ENCODE measurements at places on chromosomes 3 and 15.

- no peak for DNase-seq
These were observed 259.7 kb downstream of the TBL1XR1 start for GRCh38 chr3:176937541-176937940.

DNA sequence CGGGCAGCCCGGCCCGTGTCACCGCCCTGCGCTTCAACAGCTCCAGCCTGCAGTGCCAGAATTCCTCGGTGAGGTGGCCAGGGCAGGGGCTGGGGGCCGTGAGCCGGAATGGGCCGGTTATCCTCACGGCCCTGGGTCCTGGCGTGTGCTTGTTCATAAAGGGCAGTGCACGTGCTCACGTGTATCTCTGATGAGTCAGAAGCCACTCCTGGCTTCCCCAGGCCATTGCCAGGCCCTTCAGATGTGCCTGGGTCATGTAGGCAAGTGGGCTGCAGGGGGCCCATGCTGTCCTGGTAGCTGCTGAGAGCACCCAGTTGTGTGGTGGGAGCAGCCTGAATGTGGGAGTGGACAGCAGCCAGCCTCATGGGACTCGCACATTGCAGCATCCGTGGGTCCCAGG, 29.2 kb downstream of the PLXNA1 start:
- no peak for DNase-seq

DNA sequence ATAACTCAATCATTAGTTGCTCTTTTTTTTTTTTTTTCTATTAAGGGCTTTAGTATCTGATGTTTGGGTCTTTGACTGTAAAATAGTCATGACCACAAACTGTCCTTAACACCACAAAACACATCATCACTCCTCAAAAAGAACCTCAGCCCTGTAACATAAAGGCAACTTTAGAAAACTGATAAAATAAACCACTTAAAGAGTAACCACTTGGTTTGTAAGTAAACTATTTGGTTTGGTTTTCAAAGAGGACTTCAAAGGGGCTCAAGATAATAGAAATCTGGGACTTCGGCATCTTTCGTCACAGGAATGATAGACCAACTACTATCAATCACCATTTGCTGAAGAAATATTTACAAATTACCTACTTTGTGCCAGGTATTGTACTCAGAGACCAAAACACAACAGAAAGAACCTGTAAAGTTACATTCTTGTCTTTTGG, 167.8 kb downstream of the FOXP1 start:
- no peak for DNase-seq

- DNase-seq: no peak
These were observed 30.1 kb downstream of the MAP1A start for GRCh38 chr15:43547539-43547938.

GRCh38 chr15:69086427-69087204, 72.1 kb downstream of the NOX5 start:
- no peak for DNase-seq

GRCh38 chr3:17755836-17756235, 13.4 kb upstream of the TBC1D5 start:
- DNase-seq: no peak

DNA sequence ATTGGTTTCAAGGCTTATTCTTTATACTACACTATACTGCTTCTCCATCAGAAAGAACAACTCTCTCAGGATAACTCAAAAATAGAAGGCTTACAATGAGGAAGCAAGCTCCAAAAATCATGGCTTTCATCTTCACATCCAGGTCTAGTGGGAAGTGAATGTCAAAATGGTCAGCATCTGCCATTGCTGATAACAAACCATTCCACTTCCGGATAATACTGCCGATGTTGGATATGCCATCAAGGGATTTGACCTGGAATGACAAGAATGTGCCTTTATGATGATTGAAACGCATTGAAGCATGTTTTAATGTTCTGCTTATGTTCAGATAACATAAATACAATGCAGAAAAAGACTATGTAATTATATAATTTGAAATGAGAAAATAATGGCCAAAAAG, 34.0 kb upstream of the PLOD2 start:
- DNase-seq: no peak

- DNase-seq: no peak
These were observed 220.1 kb upstream of the BHLHE40 start for GRCh38 chr3:4758957-4759656.

DNA sequence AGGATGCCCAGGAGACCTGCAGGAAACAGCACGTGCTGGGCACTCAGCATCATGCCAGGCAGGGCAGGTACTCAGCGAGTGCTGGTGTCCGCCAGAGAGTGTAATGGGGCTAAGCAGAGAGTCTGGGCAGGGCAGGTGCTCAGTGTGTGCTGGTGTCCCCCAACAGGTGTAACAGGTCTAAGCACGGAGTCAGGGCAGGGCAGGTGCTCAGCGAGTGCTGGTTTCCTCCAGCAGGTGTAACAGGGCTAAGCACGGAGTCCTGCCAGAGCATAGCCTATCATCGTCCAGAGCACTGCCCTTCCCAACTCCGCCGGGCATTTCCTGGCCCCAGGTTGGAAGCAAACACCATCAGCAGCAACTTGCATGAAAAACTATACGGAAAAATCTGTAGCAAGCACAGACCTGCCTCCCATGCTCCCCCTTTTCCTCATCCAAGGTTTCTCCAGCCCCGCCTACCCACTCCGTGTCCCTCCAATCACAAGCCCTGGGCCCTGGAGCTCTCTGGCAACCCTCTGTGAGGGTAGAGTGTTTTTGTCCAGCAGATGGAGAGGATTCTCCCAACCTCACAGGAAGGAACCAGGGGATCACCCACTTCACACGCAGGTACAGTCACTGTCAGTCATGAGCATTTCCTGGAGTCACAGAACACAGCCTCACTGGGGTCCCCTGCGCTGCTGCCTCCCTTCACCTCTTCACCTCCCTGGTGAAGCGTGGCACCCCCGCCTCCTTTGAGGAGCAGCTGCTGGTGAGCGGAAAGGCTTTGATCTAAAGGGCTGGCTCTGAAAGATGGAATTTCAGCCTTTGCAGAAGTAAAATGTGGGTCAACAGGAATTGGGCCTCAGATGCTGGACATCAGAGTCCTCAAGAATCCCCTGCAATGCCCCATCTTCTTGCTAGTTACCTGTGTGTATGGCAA, 302.5 kb downstream of the OCA2 start:
- DNase-seq: no peak

- no peak for DNase-seq
These were observed 118.3 kb upstream of the MRPS22 start for GRCh38 chr3:139225548-139225947.

DNA sequence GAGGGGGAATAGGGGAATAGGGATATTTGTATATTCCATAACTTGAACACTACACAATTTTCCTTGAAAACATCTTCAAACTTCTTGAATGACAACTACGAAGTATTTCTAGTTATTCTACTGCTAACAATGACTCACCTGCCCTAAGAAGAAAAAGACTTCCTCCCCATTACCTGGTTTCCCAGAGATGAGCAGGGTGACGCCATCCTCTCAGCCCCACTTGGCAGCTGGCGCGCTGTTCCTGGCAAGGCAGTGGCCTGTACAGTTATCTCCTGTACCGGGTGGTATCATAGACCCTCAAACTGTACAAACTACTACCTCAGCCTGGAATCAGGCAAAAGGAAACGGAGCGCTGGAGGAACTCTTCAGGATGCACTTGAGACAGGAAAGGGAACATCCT, 10.4 kb downstream of the WDR82 start:
- no peak for DNase-seq

DNA sequence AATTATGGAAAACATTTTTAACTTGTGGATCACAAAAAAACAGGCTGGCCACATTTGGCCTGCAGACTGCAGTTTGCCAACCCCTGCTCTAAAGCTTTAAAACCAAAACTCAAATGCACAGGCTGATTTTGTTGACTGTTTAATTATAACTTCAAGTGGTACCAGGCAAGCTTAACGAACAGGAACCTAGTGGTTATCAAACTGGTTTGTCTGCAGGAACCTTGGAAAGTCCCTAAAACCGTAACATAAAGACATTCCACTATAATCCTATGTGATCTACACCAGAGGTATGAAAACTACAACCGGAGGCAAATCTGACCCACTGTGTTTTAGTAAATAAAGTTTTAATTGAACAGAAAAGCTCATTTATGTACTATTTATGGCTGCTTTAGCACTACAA, 52.4 kb downstream of the TBL1XR1 start:
- no peak for DNase-seq

GRCh38 chr15:39131609-39132008, 449.3 kb upstream of the THBS1 start:
- no peak for DNase-seq

DNA sequence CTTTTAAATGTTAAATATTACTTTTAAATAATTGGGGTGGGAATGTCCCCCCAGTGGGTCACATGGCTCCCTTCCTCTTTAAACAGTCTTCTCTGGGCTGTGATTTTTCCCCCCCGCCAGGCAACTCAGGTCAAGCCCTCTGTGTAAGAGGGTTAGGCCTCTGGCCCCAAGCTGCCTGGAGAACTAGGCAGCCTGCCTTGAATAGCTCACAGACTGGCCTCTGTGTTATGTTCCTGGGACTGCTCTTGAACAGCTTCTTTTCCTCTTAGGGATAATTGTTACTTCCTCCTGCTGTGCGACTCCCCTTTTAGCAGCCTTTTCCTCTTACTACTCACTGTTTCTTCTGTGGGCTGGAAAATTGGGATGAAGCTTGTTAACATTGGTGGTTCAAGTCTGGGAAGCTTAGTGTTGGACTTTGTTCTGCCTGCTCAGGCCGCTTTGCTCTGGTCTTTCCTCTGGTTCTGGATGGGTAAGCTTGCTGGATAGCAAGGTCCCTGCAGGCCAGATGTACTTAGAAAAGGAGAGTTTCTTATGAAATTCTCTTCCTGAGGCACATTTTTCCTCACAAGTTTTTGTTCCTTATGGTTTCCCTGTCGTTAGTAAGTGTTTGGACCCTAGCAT, 2.2 kb downstream of the TEX264 start:
- DNase-seq: no peak

GRCh38 chr3:125110016-125110875, 54.4 kb upstream of the HEG1 start:
- no peak for DNase-seq

DNA sequence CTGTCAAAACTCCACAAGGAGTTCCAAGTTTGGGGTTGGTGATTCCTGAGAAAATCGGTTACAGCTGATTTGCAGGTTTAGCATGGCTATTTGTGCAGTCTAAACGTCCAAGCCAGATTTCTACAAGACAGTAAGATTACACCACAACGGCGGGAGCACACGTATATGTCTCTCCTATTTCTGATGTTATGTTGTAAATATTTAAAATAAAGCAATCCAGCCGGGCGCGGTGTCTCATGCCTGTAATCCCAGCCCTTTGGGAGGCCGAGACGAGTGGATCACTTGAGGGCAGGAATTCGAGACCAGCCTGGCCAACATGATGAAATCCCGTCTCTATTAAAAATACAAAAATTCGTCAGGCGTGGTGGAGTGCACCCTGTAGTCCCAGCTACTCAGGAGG, 106.8 kb upstream of the IGF1R start:
- no peak for DNase-seq

DNA sequence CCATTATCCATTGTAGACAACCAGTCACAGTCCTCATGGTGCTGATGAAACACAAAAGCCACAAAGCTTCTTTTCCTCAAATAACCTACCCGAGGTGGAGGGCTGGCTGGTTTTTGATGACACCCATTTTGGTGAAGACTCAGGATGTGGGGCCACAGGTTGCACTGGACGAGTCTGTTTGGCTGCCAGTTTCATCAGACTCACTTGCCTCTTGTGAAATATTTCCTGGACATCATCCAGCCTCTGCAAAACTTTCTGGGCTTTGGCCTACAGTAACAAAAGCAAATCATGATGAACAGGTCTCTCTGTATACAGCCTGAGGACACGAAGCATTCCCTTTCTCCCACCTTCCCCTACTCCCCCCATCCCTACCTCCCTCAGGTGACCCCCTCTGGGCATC, 42.2 kb downstream of the B3GNT5 start:
- no peak for DNase-seq

DNA sequence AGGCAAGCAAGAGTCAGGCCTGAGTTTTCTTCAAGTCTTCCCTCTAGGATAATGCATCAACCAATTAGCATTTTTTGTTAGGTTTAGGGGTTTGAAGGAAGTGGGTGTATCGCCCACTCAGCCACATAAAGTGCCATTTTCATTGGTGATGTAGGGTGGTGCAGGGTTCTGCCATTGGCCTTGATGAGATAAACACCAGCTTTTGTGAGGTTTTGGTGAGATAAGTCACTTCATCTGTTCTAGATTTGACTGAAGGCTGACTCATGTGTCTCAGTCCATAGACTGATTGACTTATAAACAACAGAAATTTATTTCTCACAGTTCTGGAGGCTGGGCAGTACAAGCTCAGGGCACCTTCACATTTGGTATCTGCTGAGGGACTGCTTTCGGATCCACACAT, 84.5 kb upstream of the C3orf80 start:
- no peak for DNase-seq

DNA sequence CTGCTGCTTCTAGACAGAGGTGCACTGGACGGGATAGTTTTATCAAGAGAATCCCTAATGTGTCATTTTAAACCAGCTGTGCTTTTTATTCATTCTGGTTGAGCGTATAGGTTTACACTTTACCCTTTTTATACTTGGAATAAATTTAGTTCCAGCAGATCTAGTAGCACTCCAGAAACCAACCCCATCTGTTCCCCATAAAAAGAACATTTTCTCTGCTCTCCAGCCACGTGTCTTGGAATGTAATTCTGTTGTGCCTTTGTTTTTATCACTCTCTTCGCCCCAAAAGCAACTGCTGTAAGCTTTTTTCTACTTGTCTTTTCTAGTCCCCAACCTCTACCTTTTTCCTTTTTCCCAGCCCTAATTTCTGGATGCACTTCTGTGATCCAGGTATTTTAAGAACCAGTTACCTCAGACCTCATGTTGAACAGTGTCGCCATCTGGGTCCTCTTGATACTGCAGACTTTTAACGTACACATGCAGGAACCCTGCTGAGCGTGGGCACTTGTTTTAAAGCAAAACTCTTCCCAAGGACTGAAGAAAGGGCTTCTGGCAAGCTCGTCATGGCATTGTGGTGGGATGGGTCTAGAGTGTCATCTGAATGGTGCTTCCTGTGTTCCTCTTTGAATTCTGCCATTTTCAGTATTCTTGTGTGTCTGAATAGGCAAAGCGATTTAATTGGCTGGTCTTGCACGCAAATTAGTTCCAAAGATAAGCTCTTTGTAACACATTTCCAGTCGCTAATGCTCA, 5.7 kb upstream of the EXOG start:
- DNase-seq: no peak

GRCh38 chr15:90015294-90015693, 14.2 kb downstream of the ZNF710 start:
- no peak for DNase-seq
